ENCODE measurements at places on chromosomes 6 and 20. TPM values are rescaled to one million over a fixed set of nuclear protein-coding genes. Genes with fewer than 3 reads are reported as not detected.

GRCh38 chr20:63150391-63150898 is 65.5 kb downstream of the YTHDF1 start:
- no peak for DNase-seq

MAS1 gene
- total RNA-seq: not detected

KHDC1 gene
- total RNA-seq: 2.8 TPM

- no peak for DNase-seq
Measured at GRCh38 chr6:126880964-126881363, 237.5 kb upstream of the RSPO3 start.

DNA sequence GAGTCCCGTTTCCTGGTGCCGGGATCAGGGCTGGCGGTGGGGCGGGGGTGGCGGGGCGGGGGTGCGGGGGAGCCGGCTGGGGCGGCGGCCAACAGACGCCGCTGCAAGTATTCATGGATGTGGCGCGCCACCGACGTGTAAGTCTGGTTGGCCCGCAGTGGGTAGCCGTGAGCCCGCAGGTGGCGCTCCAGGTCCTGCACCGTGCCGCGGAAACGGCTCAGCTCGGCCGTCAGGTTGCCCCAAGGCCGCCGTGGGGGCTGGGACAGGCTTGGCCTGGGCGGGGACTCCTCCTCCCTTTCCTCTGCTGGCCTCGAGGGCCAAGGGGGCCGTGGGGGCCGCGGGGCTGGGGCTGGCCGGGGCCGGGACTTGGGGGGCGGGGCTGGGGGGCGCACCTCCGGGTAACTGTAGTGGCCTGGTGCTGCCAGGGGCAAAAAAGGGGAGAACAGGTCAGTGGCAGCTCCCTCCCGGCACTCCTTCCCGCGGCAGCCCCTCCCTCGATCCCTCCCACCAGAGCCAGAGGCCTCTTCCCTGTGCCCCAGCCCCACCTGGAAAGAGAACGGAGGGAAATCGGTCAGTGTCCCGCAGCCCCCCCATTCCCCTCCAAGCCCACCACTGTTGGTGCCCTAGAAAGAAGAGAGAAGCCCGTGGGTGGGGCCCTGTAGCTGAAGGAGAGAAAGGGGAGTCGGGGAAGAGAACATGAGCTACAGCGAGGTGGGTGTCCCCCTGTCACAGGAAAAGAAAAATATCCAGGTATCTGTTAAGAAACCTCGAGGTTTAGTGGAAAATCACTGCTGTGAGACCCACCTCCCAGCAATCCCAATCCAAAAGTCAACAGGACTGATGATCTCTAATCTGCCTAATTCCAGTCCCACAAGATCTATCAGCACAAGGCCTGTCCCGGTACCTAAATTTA is 21.3 kb downstream of the TNXB start:
- DNase-seq: peak; percentile 90

C6orf163 gene
- 1.00 TPM for total RNA-seq

DNA sequence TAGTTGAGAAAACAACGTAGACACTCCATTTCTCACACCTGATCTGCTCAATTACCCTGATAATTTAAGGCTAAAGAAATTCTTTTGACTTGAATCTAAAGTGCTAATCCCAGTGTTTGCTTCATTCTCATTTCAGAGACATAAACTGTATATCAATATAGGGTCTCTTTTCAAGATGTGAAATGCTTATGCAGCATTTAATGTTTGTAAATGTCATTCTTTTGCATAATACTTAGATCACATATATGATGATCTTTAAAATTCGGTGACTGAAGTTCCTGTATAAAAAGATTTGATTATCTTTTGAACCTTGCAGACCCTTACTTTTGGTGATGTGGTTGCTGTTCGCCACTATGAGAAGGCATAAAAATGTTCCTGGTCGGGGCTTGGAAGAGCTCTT is 3.9 kb downstream of the FABP7 start:
- DNase-seq: no peak

CD24 gene
- total RNA-seq: 0.30 TPM

DNA sequence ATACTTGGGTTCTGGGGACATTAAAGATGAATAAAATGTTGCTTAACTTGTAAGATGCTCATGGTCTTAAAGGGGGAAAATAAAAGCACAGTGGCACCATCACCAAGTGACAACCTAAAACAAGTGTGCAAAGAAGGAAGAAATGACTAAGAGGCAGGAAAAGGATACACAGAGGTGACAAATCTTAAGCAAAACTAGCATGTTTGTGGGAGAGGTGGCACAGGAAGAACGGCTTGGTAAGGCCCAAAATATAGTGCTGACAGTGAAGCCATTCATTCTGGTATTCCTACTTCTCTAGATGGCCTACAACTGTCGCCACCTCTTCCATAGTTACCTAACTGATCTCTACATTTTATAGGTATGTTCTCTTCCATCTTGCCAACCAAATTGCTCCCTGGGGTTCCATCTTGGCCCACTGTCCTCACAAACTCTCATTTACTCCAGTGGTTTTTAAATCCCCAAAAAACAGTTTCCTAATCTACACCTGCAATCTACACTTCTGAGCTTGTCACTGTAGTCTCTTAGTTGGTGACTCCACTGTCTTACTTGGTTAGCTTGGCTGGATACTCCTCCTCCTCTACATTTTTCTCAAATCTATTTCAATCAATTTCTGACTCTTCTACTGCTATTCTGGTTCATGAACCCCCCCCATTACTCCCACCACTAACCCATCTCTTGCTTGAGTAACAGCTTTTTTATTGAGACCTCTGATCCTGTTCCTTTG is 33.5 kb downstream of the FAM8A1 start:
- DNase-seq: no peak

Measured in heart right ventricle (tissue), 16 donors.